ENCODE measurements at places on chromosomes 7 and 10.
A peak's percentile ranks its signal among the peaks of the same experiment; 100 is the strongest.

GRCh38 chr10:119373294-119374102 lies 166.1 kb downstream of the GRK5 start:
- no peak for DNase-seq

DNA sequence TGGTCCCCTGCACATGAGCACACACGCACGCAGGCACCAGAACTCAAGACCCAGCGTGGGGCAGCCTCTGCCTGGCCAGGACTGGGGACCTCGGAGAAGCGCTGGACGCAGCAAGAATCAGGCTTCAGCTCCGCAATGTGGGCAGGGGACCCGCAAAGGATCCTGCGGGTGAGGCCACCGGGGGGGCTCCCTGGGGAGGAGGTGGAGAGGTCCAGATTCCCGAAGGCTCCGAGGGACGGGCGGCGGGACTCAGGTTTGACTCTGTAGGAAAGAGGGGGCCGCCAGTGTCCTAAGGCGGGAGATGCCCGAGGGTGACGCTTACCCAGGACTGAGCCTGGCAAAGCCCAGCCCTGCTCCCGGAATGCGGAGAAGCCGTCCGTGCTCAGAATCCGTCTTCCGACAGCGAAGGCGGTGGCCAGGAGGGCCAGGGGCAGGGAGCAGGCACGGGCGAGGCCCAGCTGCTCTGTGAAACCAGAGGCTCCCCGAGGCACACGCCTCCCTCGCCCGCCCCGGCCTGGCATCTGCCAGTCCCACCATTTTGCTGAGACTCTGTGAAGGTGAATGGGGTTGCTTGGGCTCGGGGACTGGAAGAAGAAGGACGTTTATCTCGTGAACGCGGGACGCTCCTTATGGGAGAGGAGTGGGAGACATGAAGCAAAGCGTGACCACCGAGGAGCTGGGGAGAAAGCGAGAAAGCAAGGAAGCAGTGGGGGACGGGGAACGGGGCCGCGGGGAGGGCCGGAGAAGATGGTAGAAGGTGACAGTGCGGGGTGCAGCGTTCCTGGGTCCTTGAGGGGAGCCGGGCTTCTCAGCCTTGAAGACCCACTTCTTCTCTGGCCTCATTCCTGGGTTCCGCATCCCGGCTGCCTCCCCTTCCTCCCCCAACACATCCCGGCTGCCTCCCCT lies 489.2 kb downstream of the PTPRN2 start:
- no peak for DNase-seq

- no peak for DNase-seq
Observed at GRCh38 chr7:41449286-41449685, 253.6 kb downstream of the INHBA start.

DNA sequence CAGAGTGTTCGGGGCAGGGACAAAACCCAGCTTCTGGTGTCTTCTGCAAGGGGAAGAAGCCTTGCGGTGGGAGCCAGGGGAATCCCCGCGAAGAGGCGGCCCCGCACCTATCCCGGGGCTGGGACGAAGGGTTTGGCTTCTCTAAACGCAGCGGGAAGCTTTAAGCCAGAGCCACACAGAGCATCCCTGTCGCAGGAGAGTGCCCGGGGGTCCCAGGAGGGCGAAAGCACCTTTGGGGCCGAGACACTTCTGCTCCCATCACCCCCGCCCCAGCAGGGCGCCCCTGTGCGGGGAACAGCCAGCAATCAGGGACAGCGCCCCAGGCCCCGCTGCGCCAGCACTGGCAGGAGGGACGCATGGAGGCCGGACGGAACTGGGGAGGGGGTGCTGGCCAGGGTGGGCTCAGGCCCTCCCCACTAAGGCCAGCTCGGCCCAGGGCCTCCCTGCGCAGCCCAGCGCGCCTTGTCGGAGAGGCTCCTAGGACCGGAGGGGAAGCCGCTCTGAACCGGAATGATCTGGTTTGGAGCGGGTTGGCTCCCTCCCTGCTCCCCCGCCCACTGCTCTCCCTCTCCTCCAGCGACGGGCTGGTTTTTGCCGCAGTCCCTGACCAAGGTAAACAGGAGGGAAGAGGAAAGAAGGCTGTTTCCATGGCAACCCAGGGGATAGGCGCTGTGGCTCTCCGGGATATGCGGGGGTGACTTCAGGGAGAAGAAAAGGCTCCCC lies 63.9 kb downstream of the TMEM209 start:
- DNase-seq, result no peak

- no peak for DNase-seq
Observed at GRCh38 chr10:117266400-117266799, 25.5 kb downstream of the SLC18A2 start.

GRCh38 chr10:105605918-105606317 lies 964.8 kb downstream of the SORCS3 start:
- DNase-seq, result no peak

DNA sequence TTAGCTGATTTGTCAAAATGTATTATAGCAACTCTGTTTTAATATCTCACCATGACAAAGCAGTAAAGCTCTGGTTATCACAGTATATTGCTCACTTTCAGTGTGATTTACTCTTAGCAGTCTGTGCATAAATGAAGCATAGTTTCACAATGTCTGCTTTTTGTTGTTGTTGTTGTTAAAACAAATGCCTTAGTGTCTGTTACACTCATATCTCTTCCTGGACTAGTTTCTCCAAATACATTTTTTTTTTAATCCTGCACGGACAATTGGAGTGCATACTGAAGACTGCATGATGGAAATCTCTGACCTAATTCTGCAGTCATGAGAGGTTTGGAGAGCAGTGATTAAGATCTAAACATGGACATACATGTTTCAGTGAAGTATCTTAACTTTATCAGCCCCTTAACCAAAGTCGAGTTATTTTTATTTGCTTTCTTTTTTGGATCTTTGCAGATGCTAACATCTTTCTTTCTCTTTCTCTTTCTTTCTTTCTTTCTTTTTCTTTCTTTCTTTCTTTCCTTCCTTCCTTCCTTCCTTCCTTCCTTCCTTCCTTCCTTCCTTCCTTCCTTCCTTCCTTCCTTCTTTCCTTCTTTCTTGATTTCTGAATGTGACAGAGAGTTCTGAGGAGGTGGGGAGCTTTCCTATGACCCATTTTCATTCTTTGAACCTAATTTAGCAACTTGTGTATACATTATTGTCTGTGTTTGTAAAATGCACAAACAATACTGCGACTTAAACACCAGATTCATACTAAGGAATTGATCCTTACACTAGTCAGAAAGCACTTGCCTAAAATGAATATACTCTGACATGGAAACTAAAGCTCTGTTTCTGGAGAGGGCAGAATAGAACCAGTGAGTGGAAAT lies 161.5 kb upstream of the AGR3 start:
- DNase-seq, result no peak

DNA sequence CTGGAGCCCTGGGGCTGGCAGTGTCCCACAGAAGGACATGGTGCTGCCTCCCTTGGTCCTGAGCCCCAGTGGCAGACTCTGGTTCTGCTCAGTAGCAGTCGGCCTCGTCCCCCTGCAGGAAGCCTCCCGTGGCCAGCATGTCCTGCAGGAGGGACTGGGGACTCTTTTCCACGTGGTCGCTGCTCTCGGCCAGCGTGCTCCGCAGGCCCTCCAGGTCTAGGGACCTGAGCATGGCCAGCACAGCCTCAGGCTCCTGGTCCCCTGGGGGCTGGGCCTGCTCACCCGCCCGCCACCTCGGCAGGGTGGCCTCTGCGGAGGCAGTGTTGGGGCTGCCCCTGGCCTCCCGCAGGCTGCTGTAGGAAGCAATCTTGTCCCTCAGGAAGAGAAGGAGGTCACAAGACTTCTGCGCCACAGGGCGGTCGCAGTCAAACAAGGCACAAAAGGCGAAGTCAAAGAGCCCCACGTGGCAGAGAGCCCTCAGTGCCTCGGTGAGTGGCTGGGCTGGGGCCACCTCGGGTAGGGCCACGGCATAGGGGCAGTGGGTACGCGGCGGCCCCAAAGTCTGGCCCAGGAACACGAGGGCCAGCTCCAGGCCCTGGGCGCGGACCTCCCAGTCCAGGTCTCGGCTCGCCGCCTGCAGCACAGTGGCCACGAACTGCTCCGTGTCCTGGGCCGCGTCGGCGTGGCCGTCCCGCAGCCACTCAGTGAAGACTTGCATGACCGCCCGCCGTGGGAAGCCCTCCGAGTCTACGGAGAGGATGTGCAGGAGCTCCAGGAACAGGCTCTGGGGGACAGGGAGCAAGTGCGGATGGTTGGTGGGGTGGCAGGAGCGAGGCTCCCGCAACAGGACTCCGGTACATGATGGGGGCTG lies 17.1 kb downstream of the BRAT1 start:
- no peak for DNase-seq

- DNase-seq, result no peak
Observed at GRCh38 chr10:15137036-15137359, 31.5 kb downstream of the NMT2 start.

GRCh38 chr7:106127984-106128780 lies 16.1 kb upstream of the SYPL1 start:
- DNase-seq, result no peak

GRCh38 chr10:43190775-43191174 lies 52.5 kb downstream of the CSGALNACT2 start:
- DNase-seq, result no peak

DNA sequence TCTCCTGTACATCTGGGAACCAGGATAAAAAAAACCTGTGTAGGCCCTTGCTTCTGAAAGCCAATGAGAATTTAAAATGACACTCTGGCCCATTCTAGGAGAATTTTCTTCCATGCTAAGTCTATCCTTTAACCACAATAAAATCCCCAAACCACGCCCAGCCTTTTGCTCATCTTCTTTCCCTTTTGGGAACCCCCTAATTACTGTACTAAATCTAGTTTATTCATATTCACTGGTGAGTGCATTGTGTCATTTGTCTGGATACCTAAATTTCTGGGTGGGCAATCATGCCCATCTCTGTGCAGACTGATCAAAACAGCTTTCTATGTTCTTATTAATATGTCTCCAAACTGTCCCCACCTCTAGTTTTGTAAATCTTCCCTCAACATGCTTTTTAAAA lies 11.7 kb upstream of the CDK14 start:
- no peak for DNase-seq

GRCh38 chr10:132563485-132564248 lies 26.1 kb downstream of the INPP5A start:
- DNase-seq, result peak; percentile 25

- no peak for DNase-seq
Observed at GRCh38 chr7:45922810-45923209, 1.7 kb upstream of the IGFBP3 start.

- no peak for DNase-seq
Observed at GRCh38 chr10:122176232-122177213, 94.6 kb upstream of the BTBD16 start.

- DNase-seq, result no peak
Observed at GRCh38 chr10:75762431-75762802, 331.0 kb downstream of the LRMDA start.

GRCh38 chr10:17062493-17062892 lies 67.1 kb downstream of the CUBN start:
- no peak for DNase-seq

Data from AG09309 (cell line).